T follicular helper cell (primary cell): ENCODE measurements at places on chromosomes 3 and 15.

GRCh38 chr3:197706658-197707057 is 30.0 kb downstream of the RUBCN start:
- no peak for DNase-seq

GRCh38 chr3:13278783-13279531 is 141.2 kb downstream of the NUP210 start:
- DNase-seq = no peak

- DNase-seq = no peak
These were observed 9.7 kb downstream of the RLBP1 start for GRCh38 chr15:89211678-89212170.

DNA sequence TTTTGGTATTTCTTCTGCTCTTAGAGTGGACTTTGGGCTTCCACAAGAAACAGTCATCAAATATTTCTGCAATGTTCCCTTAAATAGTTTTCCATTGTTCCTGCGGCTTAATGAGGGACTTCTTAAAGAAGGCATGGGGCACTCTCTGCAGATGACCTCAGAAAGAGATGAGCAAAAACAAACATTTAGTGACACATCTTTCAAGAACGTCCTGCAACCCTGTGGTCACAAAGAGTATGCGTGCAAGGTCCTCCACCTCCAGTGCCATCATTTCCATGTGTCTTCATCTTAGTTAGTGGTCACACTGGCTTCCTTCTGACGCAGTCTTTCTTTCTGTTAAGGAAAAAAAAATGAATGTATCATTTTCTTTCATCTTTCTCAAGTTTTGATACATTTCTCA is 56.2 kb downstream of the GREM1 start:
- no peak for DNase-seq

- DNase-seq = no peak
These were observed 186.4 kb downstream of the ADAMTS9 start for GRCh38 chr3:64501298-64501906.

DNA sequence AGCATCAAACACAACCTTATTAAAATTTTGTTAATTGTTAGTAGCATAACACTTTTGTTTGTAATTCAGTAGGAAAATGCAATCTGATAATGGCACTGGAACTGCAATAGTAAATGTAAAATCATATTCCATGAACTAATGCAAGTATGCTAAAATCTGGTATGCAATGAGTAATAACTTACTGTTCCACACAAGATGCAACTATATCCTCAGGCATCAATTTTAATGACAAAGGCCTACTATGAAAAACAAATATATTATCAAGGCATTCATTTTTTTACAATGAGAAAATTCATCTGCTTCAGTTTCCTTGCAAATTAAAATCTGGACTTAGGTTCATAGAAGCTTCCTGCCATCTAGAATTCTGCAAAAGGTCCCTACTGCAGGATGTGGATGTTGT is 1.4 kb upstream of the NSMCE3 start:
- no peak for DNase-seq

GRCh38 chr3:8085498-8085897 is 416.1 kb upstream of the LMCD1 start:
- DNase-seq = no peak

- DNase-seq = peak; percentile 74
These were observed 7.6 kb downstream of the PFKFB4 start for GRCh38 chr3:48548729-48549705.

GRCh38 chr3:73757536-73757935 is 132.8 kb upstream of the PDZRN3 start:
- DNase-seq = no peak

GRCh38 chr3:101458387-101458786 is 54.6 kb downstream of the SENP7 start:
- DNase-seq = no peak

GRCh38 chr3:171339598-171339997 is 120.6 kb downstream of the TNIK start:
- DNase-seq = no peak

DNA sequence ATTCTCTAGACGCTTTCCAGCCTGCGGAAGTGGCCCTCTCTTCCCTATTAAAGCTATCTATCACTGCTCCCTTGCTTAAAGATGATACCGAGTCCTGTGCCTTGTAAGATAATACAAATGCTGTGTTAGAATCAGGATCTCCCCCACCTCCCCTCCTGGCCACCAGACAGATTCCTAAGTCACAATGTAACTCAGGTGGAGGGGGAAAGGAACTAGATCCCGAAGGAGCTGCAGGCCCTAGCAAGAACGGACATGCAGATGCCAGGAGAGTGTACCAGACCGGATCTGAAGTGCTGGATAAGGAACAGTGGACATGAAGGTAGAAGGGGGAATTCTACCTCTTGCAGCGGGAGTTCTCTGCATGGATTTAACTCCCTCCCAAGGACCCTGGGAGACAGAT is 230.7 kb upstream of the LYSMD4 start:
- DNase-seq = no peak

GRCh38 chr15:39512643-39513042 is 68.2 kb upstream of the THBS1 start:
- no peak for DNase-seq

- DNase-seq = no peak
These were observed 18.3 kb upstream of the ATP8B4 start for GRCh38 chr15:50137330-50137761.

GRCh38 chr3:57086201-57086600 is 25.7 kb downstream of the SPATA12 start:
- no peak for DNase-seq

- DNase-seq = no peak
These were observed 346.2 kb upstream of the CBLB start for GRCh38 chr3:106215047-106215446.

- no peak for DNase-seq
These were observed 300.3 kb downstream of the GABRG3 start for GRCh38 chr15:27271258-27271657.

DNA sequence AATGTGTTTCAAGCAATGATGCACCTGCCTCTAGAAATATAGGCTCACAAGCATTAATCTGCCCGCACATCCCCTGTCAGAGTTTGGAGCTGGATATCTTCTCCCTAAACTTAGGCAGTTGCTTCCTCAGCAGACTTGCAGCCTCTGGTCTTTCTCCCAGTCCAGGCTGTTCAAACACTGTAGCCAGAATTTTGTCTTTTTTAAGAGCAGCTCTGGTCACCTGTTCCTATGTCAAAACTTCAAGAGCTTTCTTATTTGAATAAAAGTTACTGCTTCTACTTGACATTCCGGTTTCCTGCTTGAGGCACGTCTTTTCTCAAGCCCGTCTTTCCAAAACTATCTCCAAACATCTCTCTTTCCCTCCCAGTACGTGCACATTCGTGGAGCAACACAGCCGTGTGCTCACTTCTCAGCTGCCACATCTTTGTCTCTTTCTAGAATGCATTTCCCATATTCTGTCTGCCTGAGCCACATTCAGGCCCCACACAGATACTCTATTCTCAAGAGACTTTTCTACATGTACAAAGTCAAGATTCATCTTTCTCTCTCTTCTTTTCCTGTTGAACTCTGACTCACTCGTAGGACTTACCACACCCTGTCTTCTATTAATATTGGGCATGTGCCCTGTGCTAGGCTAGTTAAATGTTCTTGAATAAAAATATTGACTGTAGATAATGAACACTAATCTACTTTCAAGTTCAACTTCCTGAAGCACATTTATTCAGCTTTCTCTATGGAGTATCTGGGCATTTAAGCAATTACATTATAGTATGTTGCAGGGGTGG is 307.7 kb upstream of the SOX2 start:
- no peak for DNase-seq

GRCh38 chr15:99120050-99120777 is 15.3 kb downstream of the SYNM start:
- DNase-seq = no peak

DNA sequence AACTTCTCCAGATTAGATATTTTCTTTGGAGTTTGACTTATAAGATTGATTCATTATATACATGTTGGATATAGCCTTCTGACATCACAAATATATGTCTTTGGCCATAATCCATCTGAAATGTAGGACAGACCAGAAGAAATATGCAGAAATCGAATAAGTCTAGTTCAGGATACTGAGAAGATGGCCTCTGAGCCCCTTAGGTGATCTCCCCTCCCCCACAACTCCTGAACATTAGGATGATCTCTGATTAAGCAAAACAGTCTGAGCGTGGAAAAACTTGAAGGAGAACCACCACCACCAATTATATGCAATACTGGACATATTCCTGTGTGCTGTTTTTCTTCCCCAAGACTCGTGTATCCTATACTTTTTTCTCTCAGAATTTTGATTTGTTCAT is 3.2 kb downstream of the SETD5 start:
- no peak for DNase-seq

DNA sequence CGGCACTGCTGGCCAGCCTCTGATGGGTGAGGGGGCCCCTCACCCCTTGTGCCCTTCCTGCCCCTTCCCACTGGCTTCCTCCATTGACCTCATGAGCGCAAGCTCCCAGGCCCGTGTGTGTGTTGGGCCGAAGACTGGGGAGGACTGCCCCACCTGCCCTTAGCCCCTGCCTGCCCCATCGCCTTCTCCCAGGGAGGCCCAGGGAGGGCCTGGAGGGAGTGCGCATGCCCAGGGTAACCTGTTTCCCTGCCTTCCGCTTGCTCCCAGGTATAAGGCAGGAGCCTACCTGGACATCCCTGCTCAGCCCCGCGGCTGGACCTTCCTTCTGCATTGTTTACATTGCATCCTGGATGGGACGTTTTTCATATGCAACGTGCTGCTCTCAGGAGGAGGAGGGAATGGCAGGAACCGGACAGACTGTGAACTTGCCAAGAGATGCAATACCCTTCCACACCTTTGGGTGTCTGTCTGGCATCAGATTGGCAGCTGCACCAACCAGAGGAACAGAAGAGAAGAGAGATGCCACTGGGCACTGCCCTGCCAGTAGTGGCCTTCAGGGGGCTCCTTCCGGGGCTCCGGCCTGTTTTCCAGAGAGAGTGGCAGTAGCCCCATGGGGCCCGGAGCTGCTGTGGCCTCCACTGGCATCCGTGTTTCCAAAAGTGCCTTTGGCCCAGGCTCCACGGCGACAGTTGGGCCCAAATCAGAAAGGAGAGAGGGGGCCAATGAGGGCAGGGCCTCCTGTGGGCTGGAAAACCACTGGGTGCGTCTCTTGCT is 8.8 kb downstream of the DLL4 start:
- no peak for DNase-seq

GRCh38 chr3:183503746-183504145 is 51.8 kb downstream of the KLHL6 start:
- DNase-seq = no peak

DNA sequence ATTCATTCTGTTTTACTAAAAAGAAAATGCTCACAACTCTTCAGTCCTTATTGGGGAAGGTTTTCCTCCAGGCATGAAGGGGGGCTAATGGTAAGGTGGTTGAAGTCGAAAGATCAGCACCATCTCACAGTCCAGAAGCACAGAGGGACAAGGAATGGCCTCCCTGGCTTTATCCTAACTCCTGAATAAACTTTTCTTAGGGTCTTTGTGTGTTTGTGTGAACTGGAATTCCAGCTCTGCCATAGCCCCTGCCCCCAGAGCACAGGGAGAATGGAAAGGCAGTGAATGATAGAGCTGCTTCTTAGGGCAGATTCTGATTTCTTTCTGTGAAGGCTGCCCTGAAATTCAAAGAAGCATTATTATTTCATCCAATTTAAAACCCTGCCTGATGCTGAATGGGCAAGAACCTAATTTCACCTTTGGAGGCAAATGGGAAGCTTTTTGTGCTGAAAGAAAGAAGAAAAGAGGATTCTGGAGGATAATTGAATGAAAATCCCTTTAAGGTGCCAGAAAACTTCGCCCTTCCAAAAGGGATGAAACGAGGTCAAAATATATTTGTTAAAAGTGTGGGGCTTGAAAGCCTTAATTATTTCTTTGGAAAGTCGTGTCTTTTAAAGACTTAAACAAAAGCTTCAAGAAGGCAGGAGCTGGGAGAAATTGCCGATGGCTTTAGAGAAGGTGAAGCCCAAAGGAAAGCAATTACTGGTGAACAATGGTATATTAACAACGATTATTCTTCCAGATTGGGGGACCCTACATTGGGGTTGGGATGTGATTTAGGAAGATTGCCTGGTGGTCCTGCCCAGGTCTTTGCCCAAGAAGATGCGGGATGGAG is 259.9 kb upstream of the RGMA start:
- DNase-seq = no peak

GRCh38 chr3:1216856-1217255 is 124.0 kb downstream of the CNTN6 start:
- no peak for DNase-seq

- no peak for DNase-seq
These were observed 315.0 kb downstream of the OCA2 start for GRCh38 chr15:27784107-27784506.

DNA sequence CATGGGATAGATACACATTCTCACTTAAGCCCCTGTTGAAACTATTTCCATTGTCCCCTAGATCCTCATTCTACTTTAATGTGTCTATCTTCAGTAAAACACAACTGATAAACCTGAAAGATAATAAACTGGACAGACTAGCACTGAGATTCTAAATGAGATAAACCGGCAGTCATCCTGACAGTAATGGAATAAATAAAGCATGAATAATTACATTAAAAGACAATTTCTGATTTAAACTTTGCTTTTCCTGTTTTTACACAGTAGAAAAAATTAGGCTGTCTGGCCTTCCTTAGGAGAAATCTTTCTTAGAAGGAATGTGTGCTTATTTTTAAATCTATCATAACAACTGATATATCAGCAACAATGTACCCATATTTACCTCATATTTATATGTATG is 232.4 kb downstream of the FHIT start:
- DNase-seq = no peak

DNA sequence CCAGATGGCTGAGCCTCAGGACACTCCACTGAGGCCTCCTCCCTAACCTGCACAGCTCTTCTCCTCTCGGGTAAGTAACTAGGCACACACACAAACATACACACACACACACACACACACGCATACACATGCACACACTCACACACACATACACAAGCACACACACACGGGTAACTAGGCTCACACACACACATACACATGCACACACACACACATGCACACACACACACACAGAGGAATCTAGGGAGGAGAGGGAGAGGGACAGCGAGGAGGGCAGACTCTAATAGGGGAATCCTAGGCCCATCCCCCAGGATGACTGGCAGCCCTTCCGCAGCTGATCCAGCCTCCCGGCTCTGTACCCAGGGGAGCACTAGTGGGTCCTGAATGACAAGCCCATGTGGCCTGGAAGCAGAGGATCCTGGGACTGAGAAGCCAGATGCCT is 177.4 kb upstream of the LINGO1 start:
- no peak for DNase-seq
